ENCODE measurements at places on chromosomes 6 and 20.

DNA sequence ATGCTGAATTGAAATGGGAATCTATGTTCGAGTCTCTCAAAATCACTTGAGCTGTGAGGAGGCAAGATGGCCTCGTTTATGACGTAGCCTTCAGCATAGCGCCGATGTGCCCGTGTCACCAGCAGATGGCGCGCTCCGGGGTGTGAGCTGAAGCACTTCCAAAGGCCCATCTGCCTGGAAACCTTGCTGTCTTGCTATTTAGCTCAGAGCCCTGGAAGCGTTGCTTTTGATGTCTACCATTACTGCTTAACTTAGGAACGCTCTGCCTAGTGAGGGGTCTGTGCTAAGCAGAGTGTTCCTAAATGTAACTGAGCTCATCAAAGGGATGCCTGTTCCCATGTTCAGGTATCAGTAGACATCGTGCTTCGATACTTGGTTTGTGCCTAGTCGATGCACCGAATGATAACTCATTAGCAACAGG is 67.7 kb downstream of the SYCP2L start:
- DNase-seq = peak; percentile 60

- DNase-seq = peak; percentile 91
Observed at GRCh38 chr6:7909323-7910276, 988 bp downstream of the TXNDC5 start.

GRCh38 chr6:61592238-61592637 is 693.8 kb downstream of the KHDRBS2 start:
- DNase-seq = no peak

DNA sequence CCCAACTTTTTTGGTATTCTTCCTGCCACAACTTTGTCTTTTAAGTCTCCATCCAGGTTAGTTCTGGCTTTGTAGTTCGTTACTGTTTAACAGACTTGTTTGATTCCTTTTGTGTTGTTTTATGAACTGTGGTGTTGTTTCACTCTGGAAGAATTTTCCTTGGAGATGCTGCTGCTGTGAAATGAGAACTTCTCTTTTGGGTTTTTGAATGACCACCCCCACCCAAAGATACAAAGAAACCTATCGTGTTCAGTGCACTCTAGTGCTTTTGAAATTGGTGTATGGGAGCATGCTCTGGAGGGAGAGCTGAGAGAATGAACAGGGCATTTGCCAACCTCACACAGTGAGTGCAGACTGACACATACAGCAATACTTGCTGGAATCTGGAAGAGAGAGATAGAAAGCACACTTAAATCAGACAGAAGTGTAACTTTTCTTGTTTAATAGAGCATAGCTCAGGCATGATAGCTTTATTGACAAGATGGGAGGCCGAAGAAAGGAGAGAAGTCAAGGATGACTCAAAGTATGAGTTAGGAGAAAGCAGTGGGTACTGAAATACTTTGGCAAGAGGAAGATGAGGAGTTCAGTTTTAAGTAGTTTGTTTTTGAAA is 293.1 kb downstream of the SOX4 start:
- DNase-seq = no peak

GRCh38 chr20:13684566-13685222 is 46.0 kb upstream of the TASP1 start:
- no peak for DNase-seq

GRCh38 chr6:13304580-13305260 is 23.6 kb downstream of the TBC1D7 start:
- no peak for DNase-seq

- DNase-seq = no peak
Observed at GRCh38 chr20:50704514-50704913, 13.2 kb upstream of the RIPOR3 start.

DNA sequence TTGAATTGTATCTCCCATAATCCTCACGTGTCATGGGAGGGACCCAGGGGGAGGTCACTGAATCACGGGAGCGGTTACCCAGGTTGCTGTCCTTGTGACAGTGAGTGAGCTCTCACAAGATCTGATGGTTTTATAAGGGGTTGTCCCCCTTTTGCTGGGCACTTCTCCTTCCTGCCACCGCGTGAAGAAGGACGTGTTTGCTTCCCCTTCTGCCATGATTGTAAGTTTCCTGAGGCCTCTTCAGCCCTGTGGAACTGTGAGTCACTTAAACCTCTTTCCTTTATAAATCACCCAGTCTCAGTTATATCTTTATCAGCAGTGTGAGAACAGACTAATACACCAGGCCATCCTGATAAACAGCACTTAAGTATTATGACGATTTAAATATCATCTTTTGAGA is 9.0 kb upstream of the MRGBP start:
- no peak for DNase-seq

DNA sequence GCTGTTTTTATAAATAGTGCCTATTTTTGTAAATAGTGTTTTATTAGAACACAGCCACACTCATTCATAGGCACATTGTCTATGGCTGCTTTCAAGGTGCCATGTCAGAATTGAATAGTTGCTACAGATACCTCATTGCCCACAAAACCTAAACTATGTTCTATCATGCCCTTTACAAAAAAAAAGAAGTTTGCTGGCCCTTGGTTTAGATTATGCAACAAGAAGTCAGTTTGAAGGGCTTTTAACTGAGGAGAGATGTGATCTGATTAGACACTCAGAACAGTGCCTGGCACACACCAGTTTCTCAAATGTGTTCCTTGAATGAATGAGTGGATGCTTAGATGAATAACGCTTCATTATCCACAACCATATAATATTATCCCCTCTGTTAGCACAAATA is 366.1 kb downstream of the MAFB start:
- no peak for DNase-seq

DNA sequence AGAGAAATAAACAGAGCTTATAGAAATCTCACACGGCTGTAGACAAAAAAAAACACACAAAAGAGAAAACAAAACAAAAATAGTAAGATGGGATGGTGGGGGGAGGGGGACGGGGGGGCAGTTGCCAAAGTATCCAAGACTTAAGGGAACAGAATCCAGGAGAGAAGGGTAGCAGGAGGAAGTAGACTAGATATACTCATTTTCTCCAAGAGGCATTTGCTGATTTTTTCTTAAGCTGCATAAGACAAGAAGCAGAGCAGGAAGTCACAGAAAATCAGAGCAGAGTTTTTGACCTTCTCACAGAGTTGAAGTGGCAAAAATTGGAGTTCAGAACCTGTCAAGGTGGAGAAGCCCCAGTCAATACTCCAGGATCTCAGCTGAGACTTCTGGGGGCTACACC is 237.7 kb downstream of the HIVEP2 start:
- no peak for DNase-seq

GRCh38 chr20:1950836-1951235 is 43.0 kb downstream of the PDYN start:
- DNase-seq = no peak

GRCh38 chr6:11486959-11487358 is 50.6 kb upstream of the TMEM170B start:
- DNase-seq = no peak

GRCh38 chr6:42509765-42510164 is 54.1 kb upstream of the UBR2 start:
- no peak for DNase-seq

- no peak for DNase-seq
Observed at GRCh38 chr6:122799916-122800686, 11.0 kb downstream of the SMPDL3A start.

GRCh38 chr6:50093116-50093937 is 43.6 kb upstream of the DEFB112 start:
- DNase-seq = no peak

DNA sequence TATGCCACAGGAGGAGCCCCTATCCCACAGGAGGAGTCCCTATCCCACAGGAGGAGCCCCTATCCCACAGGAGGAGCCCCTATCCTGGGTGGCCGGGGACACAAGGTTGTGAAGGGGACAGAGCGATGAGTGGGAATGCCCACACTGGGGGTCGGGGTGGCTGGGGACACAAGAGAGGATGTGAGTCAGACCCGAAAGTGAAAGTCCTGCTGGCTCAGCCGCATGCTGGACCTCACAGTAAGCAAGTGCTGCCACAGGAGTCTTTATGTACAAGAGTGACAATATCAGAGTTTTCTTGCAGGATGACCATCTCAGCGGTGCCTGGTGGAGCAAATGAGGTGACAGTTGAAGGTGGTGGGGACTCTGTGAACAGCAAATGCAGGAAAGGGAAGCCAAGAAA is 93.7 kb downstream of the PSMB1 start:
- no peak for DNase-seq

DNA sequence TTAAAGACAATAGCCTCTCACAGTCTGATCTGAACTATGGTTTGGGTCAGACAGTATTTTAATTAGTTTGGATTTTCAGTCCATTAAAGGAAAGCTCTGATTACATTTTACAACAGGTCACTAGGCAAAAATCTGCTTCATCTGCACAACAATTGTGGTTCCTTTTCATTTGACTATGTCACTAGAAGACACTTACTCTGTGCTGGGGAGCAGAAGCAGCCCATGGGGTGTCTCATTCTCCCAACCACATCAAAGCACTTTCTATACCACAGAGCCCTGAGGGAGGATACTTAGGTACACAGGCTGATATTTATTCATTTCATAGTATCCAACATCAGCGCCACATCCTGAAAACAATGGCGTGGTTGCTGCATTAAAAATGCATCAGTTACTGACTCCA is 36.6 kb upstream of the HDAC2 start:
- DNase-seq = no peak

DNA sequence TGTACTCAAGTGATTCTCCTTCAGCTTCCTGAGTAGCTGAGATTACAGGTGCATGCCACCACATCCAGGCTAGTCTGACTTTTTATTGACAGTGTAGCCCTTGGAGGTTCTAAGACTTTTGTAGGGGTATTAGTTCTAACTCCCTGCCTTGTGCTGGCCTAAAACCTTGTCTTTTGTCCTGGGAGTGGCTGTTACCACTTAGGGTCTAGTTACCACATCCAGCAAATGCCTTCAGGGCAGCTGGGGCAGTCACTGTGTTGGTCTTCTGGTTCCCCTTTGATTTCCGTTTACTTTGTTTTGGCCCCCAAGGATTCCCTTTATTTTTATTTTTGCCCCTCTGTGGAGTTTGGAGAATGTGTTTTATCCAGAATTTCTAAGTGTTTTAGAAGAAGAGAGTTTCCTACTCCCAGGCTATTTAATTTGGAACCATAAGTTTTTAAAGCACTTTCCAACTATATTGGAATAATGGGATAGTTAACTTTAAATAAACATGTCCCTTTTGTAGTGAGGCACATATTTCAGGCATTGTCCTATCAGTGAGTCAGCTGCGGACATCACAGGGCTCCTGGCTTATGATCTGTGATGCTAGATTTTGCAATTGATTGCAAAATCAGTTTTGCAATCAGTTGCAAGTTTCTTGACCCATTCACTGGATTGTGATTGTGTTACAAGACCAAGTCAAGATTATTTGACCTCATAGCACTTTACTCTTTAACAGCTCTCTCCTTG is 25.0 kb downstream of the IL22RA2 start:
- no peak for DNase-seq

- DNase-seq = no peak
Observed at GRCh38 chr20:25194333-25194972, 1.1 kb upstream of the ENTPD6 start.

- DNase-seq = no peak
Observed at GRCh38 chr6:138401960-138402837, 1.8 kb upstream of the HEBP2 start.

- peak; percentile 62 for DNase-seq
Observed at GRCh38 chr20:19628570-19629134, 129.4 kb upstream of the RIN2 start.

GRCh38 chr6:168218785-168219566 is 100.6 kb downstream of the DACT2 start:
- no peak for DNase-seq

DNA sequence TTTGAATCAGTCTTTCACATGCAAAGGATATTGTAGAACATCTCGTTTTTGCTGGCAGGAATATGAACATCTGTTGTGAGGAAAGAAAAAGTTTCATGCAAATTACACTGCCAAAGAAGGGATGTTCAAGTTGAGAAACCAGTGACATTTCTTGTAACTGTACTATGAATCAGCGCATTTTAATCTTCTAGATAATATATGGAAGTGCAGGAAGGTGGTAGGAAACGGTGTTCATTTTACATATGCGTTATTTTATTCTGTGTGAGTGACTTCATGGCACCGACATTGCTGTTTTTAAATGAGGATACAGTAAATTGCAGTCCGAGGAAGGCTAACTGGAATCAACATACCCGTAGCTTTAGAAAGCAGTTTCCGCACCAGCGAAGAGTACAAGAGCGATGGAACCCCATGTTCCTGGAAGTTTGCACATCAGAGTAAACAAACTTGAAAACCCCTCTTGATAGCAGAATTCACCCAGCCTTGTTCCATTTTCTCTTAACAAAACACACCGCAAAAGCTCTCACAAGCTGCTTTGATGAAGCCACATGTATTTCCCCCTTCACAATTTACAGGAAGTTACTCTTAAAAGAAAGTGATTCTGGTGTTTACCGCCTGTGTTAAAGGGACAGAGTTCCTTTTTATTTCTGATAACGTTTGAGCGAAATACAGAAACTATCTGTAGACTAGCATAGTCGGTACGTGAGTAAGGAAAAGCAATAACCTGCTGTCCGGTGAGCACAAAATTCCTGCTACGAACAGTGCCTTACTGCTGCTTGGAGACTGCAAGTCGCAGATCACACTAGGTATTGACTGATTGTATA is 11.5 kb downstream of the PRDM1 start:
- DNase-seq = no peak

- DNase-seq = no peak
Observed at GRCh38 chr20:14992153-14992552, 654.7 kb upstream of the FLRT3 start.

DNA sequence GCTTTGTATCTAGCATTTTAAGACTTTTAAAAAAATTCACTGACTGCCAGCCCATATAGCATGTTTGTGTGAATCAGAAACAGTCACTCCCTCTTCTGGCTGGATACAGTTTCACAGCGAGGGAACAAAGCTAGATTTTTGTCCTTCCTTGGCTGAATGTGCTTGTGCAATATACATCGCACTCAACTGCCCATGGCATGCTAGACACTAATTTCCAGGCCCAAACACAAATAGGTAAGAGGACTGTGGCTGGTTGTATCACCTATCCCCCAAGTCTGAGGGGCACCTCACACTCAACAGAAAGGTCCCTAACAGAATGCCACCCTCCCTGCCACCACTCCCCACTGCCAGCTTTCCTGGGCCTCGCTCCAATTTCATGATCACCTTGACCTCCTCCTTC is 16.2 kb upstream of the BLCAP start:
- peak; percentile 52 for DNase-seq

- no peak for DNase-seq
Observed at GRCh38 chr6:43873806-43874714, 104.0 kb downstream of the VEGFA start.

GRCh38 chr6:3797231-3798054 is 45.9 kb upstream of the PXDC1 start:
- DNase-seq = no peak

- DNase-seq = no peak
Observed at GRCh38 chr6:156839129-156839528, 62.0 kb downstream of the ARID1B start.

GRCh38 chr20:48788486-48789072 is 39.2 kb downstream of the PREX1 start:
- no peak for DNase-seq

- no peak for DNase-seq
Observed at GRCh38 chr20:16528078-16528477, 45.2 kb downstream of the KIF16B start.

Data from SK-N-SH (cell line).